ENCODE measurements at places on chromosomes 3 and 15. TPM values are rescaled to one million over a fixed set of nuclear protein-coding genes. Genes with fewer than 3 reads are reported as not detected.

- DNase-seq = no peak
Measured at GRCh38 chr15:38324939-38325647, 72.5 kb downstream of the SPRED1 start.

DNA sequence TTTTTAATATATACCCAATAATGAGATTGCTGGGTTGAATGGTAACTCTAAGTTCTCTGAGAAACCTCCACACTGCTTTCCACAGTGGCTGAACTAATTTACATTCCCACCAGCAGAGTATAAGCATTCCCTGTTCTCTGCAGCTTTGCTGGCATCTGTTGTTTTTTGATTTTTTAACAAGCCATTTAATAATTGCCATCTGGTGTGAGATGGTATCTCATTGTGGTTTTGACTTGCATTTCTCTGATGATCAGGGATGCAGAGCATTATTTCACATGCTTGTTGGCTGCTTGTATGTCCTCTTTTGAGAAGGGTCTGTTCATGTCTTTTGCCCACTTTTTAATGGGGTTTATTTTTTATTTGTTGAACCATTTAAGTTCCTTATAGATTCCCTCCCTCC lies 75.0 kb upstream of the EPHB3 start:
- no peak for DNase-seq

DNA sequence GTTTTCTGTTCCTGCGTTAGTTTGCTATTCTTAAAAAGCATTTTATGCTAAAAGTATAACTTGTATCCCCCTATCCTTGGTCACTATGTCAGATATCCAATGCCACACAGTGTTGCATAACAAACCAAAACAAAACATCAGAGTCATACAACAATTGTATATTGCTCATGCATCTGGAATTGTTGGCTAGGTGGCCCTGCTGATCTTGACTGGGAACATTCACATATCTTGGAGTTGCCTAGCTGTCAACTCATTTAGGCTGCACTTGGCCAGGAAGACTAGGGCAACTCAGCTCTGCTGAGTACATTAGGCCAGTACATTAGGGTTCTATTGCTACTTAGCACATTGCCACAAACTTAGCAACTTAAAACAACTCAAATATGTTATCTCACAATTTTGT lies 706.5 kb upstream of the UBE2E2 start:
- no peak for DNase-seq

- DNase-seq = no peak
Measured at GRCh38 chr3:52299879-52300611, 12.4 kb downstream of the GLYCTK start.

The PLA2G4D gene
- 0.08 TPM for polyA plus RNA-seq

The THSD4 gene
- 17.5 TPM for polyA plus RNA-seq

The PRTG gene
- polyA plus RNA-seq = 2.3 TPM

Data from hindlimb muscle (tissue), 1 donor.